ENCODE measurements at places on chromosomes 16 and 17.

DNA sequence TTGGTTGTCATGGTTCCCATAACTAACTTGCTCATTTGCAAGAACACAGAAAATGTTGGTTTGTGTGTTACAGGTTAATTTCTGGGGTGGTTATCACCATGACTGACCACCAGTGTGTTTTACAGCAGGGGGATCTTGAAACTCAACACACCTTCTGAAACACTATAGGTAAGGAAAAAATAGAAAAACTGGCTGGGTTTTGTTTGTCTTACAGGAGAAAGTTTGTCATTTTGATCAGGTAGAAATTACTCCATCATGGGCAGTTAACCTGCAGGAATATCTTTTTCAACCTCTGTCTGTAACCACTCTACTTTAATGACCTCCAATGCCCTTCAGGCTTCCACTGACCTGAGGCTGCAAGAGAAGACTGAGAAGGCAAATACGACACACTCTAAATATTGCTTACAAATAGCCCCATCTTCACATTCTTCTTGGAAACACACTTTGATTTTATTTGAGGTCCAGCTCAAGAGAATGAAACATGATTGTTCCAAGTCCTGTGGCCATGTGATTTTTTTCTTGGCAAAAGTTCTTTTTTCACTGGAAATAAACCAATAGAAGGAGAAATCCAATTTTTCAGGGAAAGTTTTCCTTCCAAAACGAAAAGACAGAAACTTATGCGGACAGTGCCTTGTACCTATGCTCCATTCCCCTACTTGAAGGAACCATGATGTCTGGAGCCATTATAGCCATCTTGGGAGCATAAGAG is 428.7 kb upstream of the SALL1 start:
- no peaks in the 10 kb centered on the region for H3K27me3 ChIP-seq
- H3K4me1 ChIP-seq = no peaks in the 10 kb centered on the region
- no peak overlapping the region for H3K27ac ChIP-seq

DNA sequence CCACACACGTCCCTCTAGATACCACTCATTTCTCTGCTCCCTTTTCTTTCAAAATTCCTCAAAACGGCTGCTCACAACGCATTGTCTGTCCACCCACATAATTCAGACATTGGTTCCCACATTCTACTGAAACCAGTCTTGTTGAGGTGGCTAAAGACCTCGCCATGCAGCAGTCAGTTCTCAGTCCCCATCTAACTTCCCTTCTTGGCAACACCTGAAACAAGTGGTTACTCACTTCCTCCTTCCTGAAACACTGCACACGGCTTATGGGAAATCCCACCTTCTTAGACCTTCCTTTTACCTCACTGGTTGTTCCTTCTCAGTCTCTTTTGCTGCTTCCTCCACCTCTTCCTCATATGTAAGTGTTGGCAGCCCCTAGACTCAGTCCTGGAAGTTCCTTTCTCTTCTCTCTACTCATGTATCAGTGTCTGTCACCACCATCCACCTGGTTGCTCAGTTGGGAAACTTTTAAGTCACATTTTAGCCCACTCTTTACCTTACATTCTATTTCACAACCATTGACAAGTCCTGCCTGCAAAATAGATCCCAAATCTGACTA is 277.1 kb downstream of the CEP112 start:
- H3K4me1 ChIP-seq = peaks cover 3% of the 10 kb centered on the region
- no peak for DNase-seq
- no peak overlapping the region for H3K27ac ChIP-seq
- H3K4me3 ChIP-seq = no peak overlapping the region

GRCh38 chr17:39198186-39198566 is 707 bp upstream of the CACNB1 start:
- DNase-seq = no peak
- H3K27ac ChIP-seq = peak overlapping the region; percentile 98
- peaks cover 4% of the 10 kb centered on the region for H3K27me3 ChIP-seq
- no peak overlapping the region for H3K4me3 ChIP-seq
- peaks cover 28% of the 10 kb centered on the region for H3K36me3 ChIP-seq
- peaks cover 37% of the 10 kb centered on the region for H3K4me1 ChIP-seq

DNA sequence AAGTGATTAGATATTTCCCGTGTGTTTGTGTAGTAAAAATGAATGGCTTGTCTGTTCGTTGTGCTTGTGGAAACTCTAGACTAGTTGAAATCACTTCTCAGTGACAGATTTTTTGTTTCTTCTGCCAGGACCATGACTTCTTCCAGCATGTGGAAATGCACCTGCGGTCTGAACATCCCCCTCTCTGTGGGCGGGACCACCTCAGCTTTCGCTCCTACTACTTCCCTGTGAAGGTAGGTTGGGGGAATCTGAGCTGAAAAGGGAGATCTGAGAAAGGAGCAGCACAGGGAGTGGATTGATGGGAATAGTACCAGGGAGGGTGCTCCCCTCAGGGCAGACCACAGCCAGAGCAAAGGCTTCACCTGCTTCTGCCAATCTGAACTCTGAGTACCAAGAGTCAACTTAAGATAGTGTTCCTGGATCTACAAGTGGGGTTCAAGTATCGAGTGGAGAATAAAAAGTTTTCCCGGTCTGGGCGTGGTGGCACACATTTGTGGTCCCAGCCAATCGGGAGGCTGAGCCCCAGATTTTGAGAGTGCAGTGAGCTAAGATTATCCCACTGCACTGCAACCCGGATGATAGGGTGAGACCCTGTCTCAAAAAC is 47.5 kb downstream of the SF3B3 start:
- no peaks in the 10 kb centered on the region for H3K27me3 ChIP-seq
- no peak overlapping the region for H3K4me3 ChIP-seq
- peaks cover 18% of the 10 kb centered on the region for H3K4me1 ChIP-seq

- H3K27me3 ChIP-seq = no peaks in the 10 kb centered on the region
- no peak for DNase-seq
- peak overlapping the region; percentile 86 for H3K27ac ChIP-seq
- H3K4me3 ChIP-seq = no peak overlapping the region
These were observed 3.2 kb downstream of the KIFC3 start for GRCh38 chr16:57798953-57799599.

- no peak overlapping the region for H3K4me3 ChIP-seq
- H3K27me3 ChIP-seq = no peaks in the 10 kb centered on the region
- no peaks in the 10 kb centered on the region for H3K36me3 ChIP-seq
- H3K4me1 ChIP-seq = no peaks in the 10 kb centered on the region
These were observed 234.5 kb upstream of the MYOCD start for GRCh38 chr17:12431188-12431587.

DNA sequence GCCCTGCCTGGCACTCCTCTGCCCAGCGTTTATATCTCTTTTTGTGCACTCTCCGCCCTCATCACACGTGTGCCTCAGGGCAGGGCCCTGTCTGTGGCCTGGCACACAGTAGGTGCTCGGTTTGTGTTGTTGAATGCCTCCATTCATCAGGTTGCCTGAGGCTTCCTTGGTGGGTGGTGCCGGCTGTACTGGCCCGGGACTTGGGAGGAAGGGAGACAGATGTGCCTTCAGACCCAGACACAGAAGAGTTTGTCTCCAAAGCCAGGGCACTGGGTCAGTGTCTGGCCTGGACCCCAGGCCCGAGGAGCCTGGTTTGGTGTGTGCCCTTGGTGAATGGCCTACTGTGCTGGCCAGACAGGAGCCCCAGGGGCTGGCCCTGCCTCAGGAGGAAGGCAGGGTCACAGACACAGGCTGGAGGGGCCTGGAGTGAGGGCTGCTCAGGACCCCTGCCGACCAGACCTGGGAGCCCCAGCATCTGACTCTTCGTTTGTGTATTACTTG is 71.6 kb downstream of the RAI1 start:
- H3K27me3 ChIP-seq = no peaks in the 10 kb centered on the region
- H3K36me3 ChIP-seq = no peaks in the 10 kb centered on the region
- peak; percentile 87 for DNase-seq
- H3K4me3 ChIP-seq = peak overlapping the region; percentile 78
- peaks cover 93% of the 10 kb centered on the region for H3K4me1 ChIP-seq
- peak overlapping the region; percentile 88 for H3K27ac ChIP-seq

- no peak for DNase-seq
- H3K4me1 ChIP-seq = no peaks in the 10 kb centered on the region
- H3K36me3 ChIP-seq = no peaks in the 10 kb centered on the region
- H3K4me3 ChIP-seq = no peak overlapping the region
These were observed 208.3 kb downstream of the C16orf95 start for GRCh38 chr16:87108941-87109340.

GRCh38 chr17:79621151-79621943 is 10.5 kb upstream of the RBFOX3 start:
- no peaks in the 10 kb centered on the region for H3K4me1 ChIP-seq
- peak; percentile 37 for DNase-seq
- H3K36me3 ChIP-seq = no peaks in the 10 kb centered on the region
- H3K27me3 ChIP-seq = no peaks in the 10 kb centered on the region

DNA sequence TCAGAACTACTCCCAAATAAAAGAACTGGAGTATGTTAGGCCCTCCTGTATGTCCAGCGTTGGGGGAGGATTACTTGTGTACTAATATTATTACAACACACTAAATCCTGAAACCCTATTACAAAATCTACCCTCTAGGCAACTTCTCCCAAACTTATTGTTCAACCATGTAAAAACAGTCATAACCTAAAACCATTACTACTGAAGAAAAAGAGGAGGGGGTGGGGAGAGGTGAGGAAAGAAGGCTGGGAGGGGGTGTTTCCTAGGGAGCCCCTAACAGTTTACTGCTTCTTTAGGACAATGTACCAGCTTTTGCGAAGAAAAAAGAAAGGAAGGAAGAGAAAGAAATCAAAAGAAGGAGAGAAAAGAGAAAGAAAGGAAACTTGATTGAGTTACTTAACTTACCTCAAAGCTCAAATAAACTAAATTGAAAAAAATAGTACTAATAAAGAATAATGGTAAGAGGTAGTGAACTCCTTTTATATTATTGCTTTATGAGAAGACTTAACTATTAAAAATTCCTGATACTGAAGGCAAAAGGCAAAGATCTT is 2.3 kb downstream of the SALL1 start:
- no peaks in the 10 kb centered on the region for H3K36me3 ChIP-seq
- no peak for DNase-seq
- H3K27ac ChIP-seq = no peak overlapping the region
- peaks cover 61% of the 10 kb centered on the region for H3K27me3 ChIP-seq
- peaks cover 25% of the 10 kb centered on the region for H3K4me1 ChIP-seq
- H3K4me3 ChIP-seq = no peak overlapping the region

GRCh38 chr17:79593205-79593604 is 17.6 kb downstream of the RBFOX3 start:
- H3K27ac ChIP-seq = no peak overlapping the region
- no peaks in the 10 kb centered on the region for H3K36me3 ChIP-seq
- H3K27me3 ChIP-seq = no peaks in the 10 kb centered on the region
- H3K4me1 ChIP-seq = no peaks in the 10 kb centered on the region
- no peak for DNase-seq

DNA sequence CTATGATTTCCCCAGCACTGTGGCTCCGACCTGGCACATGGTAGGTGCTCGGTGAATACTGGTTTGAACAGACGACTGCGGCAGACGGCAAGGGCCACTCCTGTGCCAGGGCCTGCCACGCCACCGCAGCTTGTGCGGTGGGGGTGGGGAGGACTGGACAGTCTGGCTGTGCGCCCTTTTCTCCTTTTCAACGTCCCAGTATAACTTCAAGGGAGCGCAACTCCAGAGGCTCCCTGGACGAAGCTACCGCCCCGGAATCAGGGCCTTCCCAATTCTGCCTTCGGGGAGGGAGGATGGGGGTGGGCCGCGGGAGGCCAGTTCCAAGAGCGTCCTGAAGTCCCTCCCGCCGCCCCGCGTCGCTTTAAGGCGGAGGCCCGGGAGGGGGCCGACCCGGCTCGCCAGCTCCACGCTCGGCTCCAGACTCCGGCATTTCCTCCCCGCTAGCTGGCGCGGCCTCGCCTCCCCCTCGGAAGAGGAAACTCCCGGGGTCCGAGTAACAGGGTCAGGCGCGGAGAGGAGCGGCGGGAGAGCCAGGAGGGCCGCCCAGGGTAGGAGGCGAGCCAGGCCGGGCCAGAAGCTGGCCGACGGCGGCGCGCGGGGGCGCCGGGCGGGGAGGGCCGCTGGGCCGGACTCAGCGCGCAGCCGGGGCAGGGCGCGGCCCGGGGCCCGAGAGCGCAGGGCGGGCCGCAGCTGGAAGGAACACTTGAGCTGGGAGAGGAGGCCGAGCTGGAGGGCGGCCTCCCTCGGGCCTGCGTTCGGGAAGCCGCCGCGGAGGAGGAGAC is at the start of gene ITPRIPL2:
TSS of gene ITPRIPL2 (plus strand) at position 388 of the 782 bp plus-strand sequence. CDS start 498 bp downstream, outside the sequence.
- H3K4me1 ChIP-seq = peaks cover 62% of the 10 kb centered on the region
- H3K27ac ChIP-seq = peak within 1 kb of the TSS; percentile 92
- H3K4me3 ChIP-seq = peak within 1 kb of the TSS; percentile 59

GRCh38 chr16:50522324-50522723 is 25.9 kb upstream of the NKD1 start:
- no peak for DNase-seq
- H3K27ac ChIP-seq = no peak overlapping the region
- H3K27me3 ChIP-seq = no peaks in the 10 kb centered on the region
- H3K36me3 ChIP-seq = no peaks in the 10 kb centered on the region
- no peak overlapping the region for H3K4me3 ChIP-seq
- H3K4me1 ChIP-seq = no peaks in the 10 kb centered on the region

DNA sequence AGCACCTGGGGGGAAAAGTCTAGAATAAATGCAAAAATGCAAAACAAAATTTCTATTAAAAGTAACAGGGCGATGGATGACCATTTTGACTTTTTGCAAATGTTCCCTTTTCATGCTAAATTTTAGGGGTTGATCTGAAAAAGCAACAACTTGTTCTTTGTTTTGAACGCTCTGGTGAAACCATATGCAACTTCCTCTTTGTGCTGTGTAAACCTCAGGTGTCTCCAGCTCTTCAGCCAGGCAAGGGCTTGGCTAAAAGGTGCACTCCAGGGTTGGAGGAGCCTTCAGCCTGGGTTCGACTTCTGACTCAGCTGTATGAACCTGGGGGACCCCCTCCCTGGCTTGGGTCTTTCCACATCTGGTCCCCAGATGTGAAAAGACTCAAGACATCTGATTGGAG is 9.5 kb downstream of the IRF8 start:
- H3K36me3 ChIP-seq = peaks cover 91% of the 10 kb centered on the region
- H3K4me1 ChIP-seq = peaks cover 55% of the 10 kb centered on the region
- no peaks in the 10 kb centered on the region for H3K27me3 ChIP-seq
- DNase-seq = peak; percentile 78
- H3K27ac ChIP-seq = peak overlapping the region; percentile 92

DNA sequence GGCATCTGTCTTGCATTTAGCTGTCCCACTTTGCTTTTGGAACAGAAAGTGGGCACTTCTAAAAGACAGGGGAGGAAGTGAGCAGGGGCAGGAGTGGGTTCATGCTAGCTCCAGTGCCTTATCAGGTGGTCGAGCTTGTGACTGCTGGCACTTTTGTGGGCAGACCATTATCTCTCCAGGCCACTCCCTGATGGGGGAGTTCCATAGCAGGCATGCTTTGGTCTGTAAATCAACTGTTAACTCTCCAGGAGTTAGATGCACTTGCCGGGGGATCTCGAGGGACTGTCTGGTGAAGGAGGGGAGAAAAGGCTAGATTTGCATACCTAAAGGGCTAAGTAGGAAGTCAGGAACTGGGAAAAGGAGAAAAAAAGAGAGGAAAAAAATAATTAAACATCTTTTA is 9.3 kb upstream of the CARD14 start:
- H3K4me3 ChIP-seq = no peak overlapping the region
- H3K36me3 ChIP-seq = no peaks in the 10 kb centered on the region
- peaks cover 8% of the 10 kb centered on the region for H3K27me3 ChIP-seq

All from spleen (tissue), 13 donors.